ENCODE measurements at places on chromosomes 1 and 21.

DNA sequence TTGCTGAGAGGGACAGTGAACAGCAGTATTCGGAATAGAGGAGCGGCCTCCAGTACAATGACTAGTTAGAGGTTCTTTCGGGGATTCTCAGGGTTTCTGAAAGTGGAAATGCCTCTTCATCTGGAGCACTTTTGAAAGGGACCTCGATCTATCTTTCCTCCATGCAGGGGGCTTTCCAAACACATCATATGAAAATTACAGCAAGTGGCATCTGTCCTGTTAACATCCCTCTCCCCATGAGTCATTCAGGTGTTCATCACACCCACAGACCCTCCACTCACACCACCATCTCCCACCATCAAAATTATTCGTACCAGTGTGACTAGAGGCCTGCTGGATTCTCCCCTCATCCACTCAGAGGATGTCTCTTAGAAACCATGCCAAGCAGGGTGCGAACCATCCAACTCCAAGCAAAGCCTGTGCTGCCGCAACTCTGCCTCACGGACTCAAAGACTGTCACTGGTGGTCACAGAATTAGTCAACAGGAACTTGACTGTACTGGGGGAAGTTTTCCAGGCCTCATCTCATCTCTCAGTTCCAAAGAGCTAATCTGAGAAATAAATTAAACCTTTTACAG is 211.1 kb downstream of the MRPL39 start:
- DNase-seq, result no peak

GRCh38 chr21:17763288-17764037 is 55.7 kb downstream of the C21orf91 start:
- no peak for DNase-seq

GRCh38 chr1:91712981-91713841 is 172.7 kb downstream of the TGFBR3 start:
- DNase-seq, result peak; percentile 11

DNA sequence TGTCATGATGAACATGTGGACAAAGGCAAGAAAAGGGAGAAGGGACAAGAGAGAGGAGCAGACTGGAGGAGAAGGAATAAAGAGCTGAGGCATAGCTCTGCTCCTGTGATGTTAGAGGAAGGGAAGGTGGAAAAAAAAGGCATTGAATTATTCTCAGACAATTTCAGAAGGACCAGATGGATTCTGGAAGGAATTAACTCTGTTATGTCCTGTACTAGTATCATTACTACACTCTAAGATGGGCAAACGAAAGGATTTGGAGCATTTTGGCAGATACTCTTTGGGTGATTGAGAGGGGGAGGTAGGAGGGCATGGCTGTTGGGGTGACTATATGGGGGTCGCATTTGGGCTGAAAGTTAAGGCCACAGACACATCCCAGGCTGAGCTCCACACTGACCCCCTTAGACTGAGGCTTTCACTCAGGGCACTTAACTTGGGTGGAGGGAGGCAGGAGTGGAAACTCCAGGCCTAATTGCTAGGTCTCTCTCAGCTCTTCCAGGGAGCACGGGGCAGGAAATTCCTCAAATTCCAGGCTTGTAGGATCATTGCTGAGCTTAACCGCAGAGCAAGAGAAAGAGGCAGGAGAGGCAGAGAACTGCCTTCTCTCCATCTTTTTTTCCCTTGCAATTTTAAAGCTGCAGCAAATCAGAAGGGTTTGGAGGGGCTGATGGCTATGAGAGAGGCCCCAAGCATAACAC is 25.9 kb downstream of the KIRREL1 start:
- no peak for DNase-seq

- no peak for DNase-seq
Measured at GRCh38 chr1:10082785-10083479, 50.2 kb downstream of the UBE4B start.

GRCh38 chr1:119646521-119647227 is 1.4 kb downstream of the ZNF697 start:
- no peak for DNase-seq

- DNase-seq, result no peak
Measured at GRCh38 chr21:43812139-43812821, 22.9 kb downstream of the RRP1 start.

DNA sequence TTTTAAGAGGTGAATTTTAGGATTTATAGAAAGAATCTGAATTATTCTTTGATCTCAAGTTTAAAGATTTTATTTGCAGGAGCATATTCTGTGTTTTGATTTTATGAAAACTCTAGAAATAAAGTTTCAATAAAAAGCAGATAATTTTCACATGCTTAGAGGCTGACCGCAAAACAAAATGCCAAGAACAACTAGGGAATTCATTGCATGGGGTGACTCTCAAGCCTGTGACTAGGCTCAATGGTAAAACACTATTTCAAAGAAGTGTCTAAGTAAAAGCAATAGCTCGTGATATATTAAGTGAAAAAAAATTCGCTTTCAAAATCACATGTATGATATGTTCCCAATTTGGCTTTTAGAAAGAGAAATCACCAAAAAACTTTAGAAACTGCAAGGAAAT is 49.6 kb downstream of the RPL5 start:
- DNase-seq, result no peak

GRCh38 chr1:245234217-245235081 is 79.7 kb downstream of the KIF26B start:
- no peak for DNase-seq

GRCh38 chr21:25709684-25710265 is 24.9 kb downstream of the ATP5PF start:
- no peak for DNase-seq

DNA sequence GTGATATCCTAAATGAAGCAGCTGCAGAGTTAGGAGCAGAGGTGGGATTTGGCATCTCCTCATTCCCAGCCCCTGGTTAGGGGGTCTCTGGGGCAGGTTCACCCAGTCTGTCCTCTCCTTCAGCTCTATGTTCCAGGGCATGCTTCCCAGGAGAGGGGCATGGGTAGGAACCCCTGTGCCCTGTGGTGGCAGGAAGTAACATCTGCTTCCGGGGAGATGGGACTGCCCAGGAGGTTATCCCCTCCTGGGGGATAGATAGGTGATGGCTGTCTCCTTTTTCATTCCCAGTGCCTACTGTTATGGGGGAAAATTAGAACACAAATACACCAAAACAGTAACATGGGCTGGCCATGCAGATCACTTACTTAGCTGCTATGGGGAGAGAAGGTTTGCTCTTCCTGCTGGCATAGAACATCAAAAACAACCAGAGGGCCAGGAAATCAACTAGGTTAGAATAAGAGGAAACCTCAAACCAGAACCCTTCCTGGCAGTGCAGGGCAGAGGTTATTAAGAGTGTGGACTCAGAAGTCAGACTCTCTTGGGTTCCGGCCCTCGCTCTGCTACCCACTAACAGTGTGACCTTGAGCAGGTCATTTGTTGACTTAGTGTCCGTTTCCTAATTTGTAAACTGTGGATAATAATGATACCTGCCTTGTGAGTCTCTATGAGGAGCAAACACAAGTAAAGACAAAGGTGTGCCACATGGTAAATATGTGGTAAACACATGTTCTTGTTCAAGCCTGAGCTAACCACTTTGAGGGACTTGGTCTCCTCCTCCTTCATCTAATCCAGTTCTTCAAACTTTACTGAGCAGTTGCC is 157.8 kb upstream of the JUN start:
- peak; percentile 75 for DNase-seq
